ENCODE measurements at places on chromosomes 16 and 17. TPM values are rescaled to one million over a fixed set of nuclear protein-coding genes. Genes with fewer than 3 reads are reported as not detected.

The CACNA1H gene
- polyA plus RNA-seq: 6.2 TPM

The GPR139 gene
- polyA plus RNA-seq: not detected

The CARD14 gene
- polyA plus RNA-seq: 1.6 TPM

GRCh38 chr16:15975172-15975571, 25.8 kb downstream of the ABCC1 start:
- DNase-seq: no peak

- no peak for DNase-seq
These were observed 41.3 kb upstream of the ZC3H18 start for GRCh38 chr16:88528902-88529318.

DNA sequence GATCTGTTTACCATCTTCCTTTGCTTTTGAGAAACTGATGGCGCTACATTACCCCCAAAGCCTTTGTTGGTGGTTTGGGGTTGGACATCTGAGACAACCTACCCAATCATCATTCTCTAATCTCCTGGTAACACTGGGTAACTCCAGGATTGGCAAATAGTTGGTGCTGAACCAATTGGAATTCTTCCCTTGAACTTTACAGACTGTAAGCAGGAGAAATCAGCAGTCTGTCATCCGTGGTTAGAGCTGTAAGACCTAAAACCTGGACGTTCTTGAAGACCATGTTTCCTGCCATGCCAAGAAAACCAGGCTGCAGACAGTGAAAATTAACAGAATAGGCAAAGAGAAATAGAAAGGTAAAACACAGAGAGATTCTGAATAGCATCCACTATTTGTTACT, 398.8 kb upstream of the SALL1 start:
- DNase-seq: no peak

GRCh38 chr16:31001507-31002249, 8.8 kb downstream of the STX1B start:
- DNase-seq: no peak

DNA sequence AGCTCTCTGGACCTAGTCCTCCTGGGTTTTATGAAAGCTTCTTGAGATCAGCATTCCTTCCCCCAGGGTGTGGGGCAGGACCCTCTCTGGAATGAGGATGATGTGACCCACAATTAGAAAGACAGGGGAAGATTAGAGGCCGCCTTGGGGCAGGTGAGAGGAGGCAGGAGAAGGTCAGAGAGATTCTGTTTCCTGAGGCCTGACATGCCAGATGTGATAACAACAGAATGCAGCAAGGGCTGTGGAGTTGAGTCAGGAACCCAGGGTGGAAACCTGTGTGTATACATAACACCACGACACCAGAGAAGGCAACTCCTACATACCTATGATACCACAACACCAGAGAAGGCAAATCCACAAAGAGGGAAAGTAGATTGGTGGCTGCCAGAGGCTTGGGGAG, 5.4 kb upstream of the SLC5A10 start:
- no peak for DNase-seq

All from left renal pelvis (tissue), 4 donors.